ENCODE measurements at places on chromosomes 5 and 9. TPM values are rescaled to one million over a fixed set of nuclear protein-coding genes. Genes with fewer than 3 reads are reported as not detected.

- H3K36me3 ChIP-seq, result no peaks in the 10 kb centered on the region
- H3K4me3 ChIP-seq, result no peak overlapping the region
- H3K4me1 ChIP-seq, result no peaks in the 10 kb centered on the region
Observed at GRCh38 chr5:112210430-112211005, 208.6 kb downstream of the EPB41L4A start.

DNA sequence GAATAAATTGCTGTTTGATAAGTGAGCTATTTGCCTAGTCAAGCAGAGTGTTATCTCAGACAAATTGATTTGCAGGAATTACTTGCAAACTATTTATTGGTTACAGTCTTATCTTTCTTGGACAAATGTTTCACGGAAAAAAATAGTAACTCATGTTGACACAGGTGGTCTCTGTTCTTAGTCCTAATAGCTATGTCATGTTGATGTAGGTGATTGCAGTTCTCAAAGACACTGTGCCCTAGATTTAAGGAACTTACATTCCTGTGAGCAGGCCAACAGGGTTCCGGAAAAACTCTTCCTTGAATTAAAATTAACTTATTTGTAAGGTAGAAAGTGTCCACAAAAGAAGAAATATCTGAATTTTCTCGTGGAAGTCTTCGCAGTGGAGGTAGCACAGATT, 109.6 kb upstream of the SLCO6A1 start:
- H3K27me3 ChIP-seq, result no peaks in the 10 kb centered on the region
- H3K27ac ChIP-seq, result no peak overlapping the region
- no peak overlapping the region for H3K4me3 ChIP-seq
- peaks cover 9% of the 10 kb centered on the region for H3K4me1 ChIP-seq
- H3K36me3 ChIP-seq, result no peaks in the 10 kb centered on the region
- DNase-seq, result no peak

DNA sequence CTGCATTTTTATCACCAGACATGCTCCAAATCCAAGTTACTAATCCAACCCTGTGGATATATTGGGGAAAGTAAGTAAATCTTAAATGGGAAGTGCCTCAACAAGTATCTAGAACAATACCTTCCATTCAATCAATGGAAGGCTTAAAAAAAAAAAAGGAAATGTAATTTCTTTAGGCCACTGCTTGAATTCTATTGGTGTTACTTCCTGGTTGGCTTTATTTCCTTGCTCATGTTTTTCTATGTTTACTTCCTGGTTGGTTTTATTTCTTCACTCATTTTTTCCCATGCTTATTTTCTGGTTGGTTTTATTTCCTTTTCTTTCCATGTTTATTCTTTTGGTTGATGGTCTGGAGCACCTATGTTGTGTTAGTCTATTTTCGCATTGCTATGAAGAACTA, 363.9 kb downstream of the KDM4C start:
- H3K4me1 ChIP-seq, result no peaks in the 10 kb centered on the region
- H3K36me3 ChIP-seq, result peaks cover 1% of the 10 kb centered on the region
- H3K4me3 ChIP-seq, result no peak overlapping the region
- peak overlapping the region; percentile 20 for H3K27ac ChIP-seq

DNA sequence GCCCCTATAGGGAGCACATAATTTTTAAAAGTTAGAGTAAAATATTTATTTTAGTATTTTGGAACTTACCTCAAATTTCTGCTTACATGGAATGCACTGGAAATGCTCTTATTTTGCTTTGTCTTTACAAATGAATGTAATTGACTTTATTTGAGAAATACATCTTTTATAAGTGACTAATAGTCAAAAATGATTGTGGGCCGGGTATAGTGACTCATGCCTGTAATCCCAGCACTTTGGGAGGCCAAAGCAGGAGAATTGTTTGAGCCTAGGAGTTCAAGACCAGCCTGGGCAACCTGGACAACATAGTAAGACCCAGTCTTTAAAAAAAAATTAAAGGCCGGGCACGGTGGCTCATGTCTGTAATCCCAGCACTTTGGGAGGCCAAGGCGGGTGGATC, 5.8 kb downstream of the HMGCR start:
- H3K4me1 ChIP-seq, result peaks cover 19% of the 10 kb centered on the region
- H3K36me3 ChIP-seq, result no peaks in the 10 kb centered on the region
- no peaks in the 10 kb centered on the region for H3K27me3 ChIP-seq
- H3K4me3 ChIP-seq, result no peak overlapping the region

GRCh38 chr9:128911529-128912035, 9.2 kb upstream of the PHYHD1 start:
- peaks cover 1% of the 10 kb centered on the region for H3K36me3 ChIP-seq
- H3K27me3 ChIP-seq, result no peaks in the 10 kb centered on the region
- H3K4me3 ChIP-seq, result no peak overlapping the region
- H3K27ac ChIP-seq, result peak overlapping the region; percentile 81
- peaks cover 19% of the 10 kb centered on the region for H3K4me1 ChIP-seq

GRCh38 chr9:6938447-6938846, 180.7 kb downstream of the KDM4C start:
- no peak overlapping the region for H3K27ac ChIP-seq
- no peaks in the 10 kb centered on the region for H3K27me3 ChIP-seq
- H3K36me3 ChIP-seq, result no peaks in the 10 kb centered on the region
- H3K4me1 ChIP-seq, result peaks cover 1% of the 10 kb centered on the region
- no peak overlapping the region for H3K4me3 ChIP-seq

- H3K27ac ChIP-seq, result no peak overlapping the region
- H3K4me3 ChIP-seq, result no peak overlapping the region
- no peaks in the 10 kb centered on the region for H3K27me3 ChIP-seq
- H3K4me1 ChIP-seq, result no peaks in the 10 kb centered on the region
Observed at GRCh38 chr5:170623576-170624181, 119.9 kb downstream of the KCNIP1 start.

TMC1 gene
- total RNA-seq, result not detected

SPINK7 gene
- total RNA-seq, result not detected

GRCh38 chr5:116764941-116765340, 190.3 kb upstream of the SEMA6A start:
- no peak overlapping the region for H3K27ac ChIP-seq
- no peak overlapping the region for H3K4me3 ChIP-seq

- peaks cover 7% of the 10 kb centered on the region for H3K4me1 ChIP-seq
- no peaks in the 10 kb centered on the region for H3K27me3 ChIP-seq
- no peak overlapping the region for H3K4me3 ChIP-seq
- no peak for DNase-seq
- no peak overlapping the region for H3K27ac ChIP-seq
Observed at GRCh38 chr9:133342069-133342406, 5.9 kb downstream of the MED22 start.

GRCh38 chr9:114506082-114506390, 763 bp upstream of the WHRN start:
- DNase-seq, result no peak
- no peaks in the 10 kb centered on the region for H3K36me3 ChIP-seq
- H3K27ac ChIP-seq, result peak overlapping the region; percentile 95
- H3K27me3 ChIP-seq, result peaks cover 1% of the 10 kb centered on the region
- peaks cover 4% of the 10 kb centered on the region for H3K4me1 ChIP-seq
- H3K4me3 ChIP-seq, result peak overlapping the region; percentile 45

- H3K4me3 ChIP-seq, result no peak overlapping the region
- DNase-seq, result no peak
Observed at GRCh38 chr5:107476783-107477182, 194.0 kb downstream of the EFNA5 start.

DNA sequence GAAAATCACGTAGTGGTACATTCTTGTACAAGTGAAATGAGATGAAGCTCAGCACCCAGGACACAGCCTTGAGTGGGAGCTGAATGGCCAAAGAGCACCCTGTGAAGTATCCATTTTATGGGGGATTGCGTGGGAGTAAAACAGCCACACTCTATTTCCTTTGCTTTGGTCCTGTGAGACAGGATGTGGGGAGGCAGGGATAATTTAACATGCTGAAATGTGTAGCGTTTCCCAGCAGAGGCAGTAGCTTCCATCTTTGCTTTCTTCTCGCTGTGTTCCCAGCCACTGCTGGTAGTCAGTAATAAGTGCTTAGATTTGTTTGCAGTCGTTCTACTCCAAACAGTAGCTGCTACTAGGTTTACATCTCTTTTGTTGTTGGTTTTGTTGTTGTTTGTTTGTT, 4.4 kb downstream of the IL31RA start:
- no peaks in the 10 kb centered on the region for H3K27me3 ChIP-seq
- DNase-seq, result no peak
- no peak overlapping the region for H3K27ac ChIP-seq

DNA sequence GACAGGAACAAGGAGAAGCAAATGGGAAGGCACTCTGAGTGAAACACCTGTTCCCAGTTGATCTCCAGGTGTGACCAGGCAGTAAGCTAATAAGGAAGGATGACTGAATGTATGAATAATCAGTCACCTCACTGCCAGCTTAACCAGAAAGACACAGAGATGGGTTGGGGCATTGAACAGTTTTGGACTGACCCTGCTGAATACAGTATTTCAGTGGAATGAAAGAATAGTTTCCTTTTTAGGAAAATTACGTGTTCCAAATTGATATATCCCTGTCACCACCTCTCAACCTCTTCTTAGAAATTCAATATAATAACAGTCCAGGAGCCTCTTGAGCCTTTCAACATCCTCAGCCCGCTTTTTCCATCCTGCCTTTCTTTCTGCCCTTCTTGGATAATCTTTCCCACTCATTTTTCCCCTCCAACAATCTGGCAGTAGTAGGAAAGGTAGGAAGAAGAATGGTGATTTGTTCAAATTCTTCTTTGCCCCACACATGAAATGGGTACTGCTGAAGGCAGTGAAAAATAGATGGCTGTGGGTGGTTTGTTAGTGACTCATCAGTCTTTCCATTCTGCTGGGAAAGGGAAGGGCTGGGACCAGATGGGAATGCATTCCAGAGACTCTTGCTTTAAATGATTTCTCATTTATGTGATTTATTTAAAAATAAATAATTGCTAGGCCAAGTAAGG, 117.9 kb downstream of the ZSWIM6 start:
- no peak for DNase-seq
- no peak overlapping the region for H3K27ac ChIP-seq
- H3K36me3 ChIP-seq, result no peaks in the 10 kb centered on the region
- no peaks in the 10 kb centered on the region for H3K27me3 ChIP-seq
- no peaks in the 10 kb centered on the region for H3K4me1 ChIP-seq

SLC6A7 gene
- not detected for total RNA-seq

- H3K4me1 ChIP-seq, result no peaks in the 10 kb centered on the region
- no peaks in the 10 kb centered on the region for H3K27me3 ChIP-seq
- H3K36me3 ChIP-seq, result no peaks in the 10 kb centered on the region
- no peak overlapping the region for H3K4me3 ChIP-seq
- no peak for DNase-seq
- H3K27ac ChIP-seq, result no peak overlapping the region
Observed at GRCh38 chr5:73018892-73019291, 63.1 kb downstream of the FCHO2 start.

DNA sequence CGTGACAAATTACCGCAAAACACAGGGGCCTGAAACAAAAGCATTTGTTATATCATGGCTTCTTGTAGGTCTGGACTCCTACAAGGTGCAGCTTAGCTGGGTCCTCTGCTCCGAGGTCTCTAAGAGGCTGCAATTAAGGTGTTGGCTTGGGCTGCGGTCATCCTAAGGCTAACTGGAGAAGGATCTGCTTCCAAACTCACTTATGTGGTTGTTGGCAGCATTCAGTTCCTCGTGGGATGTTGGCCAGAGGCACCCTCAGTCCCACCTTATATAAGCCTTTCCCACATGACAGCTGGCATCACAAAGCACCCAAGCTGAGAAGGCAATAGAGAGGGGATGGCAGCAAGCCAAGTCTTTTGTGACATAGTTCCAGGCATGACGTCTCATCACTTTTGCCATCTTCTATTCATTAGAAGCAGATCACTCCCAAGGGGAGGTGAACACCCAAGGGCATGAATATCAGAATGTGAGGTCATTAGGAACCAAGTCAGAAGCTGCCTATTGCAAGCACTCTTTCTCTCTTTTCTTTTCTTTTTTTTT, 47.9 kb upstream of the ZBTB43 start:
- no peak for DNase-seq
- no peaks in the 10 kb centered on the region for H3K27me3 ChIP-seq
- no peaks in the 10 kb centered on the region for H3K36me3 ChIP-seq
- no peak overlapping the region for H3K4me3 ChIP-seq
- H3K4me1 ChIP-seq, result peaks cover 7% of the 10 kb centered on the region

- no peak for DNase-seq
- H3K4me1 ChIP-seq, result no peaks in the 10 kb centered on the region
- H3K27me3 ChIP-seq, result no peaks in the 10 kb centered on the region
Observed at GRCh38 chr5:65967288-65968066, 41.1 kb downstream of the ERBIN start.

DNA sequence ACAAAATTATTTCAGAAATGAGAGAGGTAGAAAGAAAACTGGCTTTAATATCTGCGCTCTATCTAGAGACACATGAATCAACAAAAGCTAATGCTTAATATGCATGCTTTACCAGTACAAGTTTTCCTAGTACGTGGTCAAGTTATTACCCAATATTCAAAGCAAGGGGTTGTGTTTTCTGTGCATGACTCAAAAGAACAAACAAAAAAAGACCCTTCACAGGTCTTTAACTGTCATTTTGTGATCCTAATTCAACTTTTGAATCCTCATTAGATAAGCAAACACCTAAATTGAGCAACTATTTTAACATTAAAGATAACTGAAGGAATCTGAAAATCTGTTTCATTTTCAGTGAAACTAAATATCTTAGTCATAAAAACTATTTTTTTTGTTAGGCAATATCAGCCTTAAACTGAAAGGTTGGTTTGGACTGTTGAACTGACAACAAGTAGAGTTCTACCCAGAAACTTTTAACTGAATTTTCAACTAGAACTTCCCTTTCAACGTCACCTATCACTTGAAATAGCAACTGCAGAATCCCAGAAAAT, 12.5 kb downstream of the ST8SIA4 start:
- H3K27me3 ChIP-seq, result no peaks in the 10 kb centered on the region
- no peak for DNase-seq
- H3K4me1 ChIP-seq, result no peaks in the 10 kb centered on the region
- H3K27ac ChIP-seq, result no peak overlapping the region
- no peaks in the 10 kb centered on the region for H3K36me3 ChIP-seq

GRCh38 chr9:133394687-133395271, 18.6 kb downstream of the STKLD1 start:
- H3K4me1 ChIP-seq, result peaks cover 17% of the 10 kb centered on the region
- H3K27ac ChIP-seq, result no peak overlapping the region
- no peak overlapping the region for H3K4me3 ChIP-seq
- no peaks in the 10 kb centered on the region for H3K27me3 ChIP-seq
- no peaks in the 10 kb centered on the region for H3K36me3 ChIP-seq

DNA sequence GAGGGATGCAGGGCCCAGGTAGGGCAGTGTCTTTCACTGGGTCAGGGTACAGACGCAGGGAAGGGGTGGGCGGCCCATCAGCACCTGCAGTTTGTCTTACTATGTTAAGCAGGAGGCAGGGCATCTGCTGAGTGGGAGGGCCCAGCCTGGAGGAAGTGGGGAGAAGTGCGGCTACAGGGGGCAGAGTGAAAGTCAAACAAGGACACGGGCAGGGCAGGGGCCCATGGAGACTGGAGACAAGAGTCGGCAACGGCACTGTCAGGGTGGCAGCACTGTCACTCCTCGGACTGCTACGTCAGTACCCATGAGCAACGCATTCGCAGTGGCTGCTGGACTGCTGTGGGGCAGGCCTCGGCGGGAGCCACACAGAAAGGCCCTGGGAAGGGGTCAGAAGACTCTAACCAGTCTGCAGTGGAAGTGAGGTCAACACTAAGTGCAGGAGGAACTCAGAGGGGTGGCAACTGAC, 19.7 kb downstream of the CAMSAP1 start:
- H3K27ac ChIP-seq, result peak overlapping the region; percentile 25
- H3K27me3 ChIP-seq, result no peaks in the 10 kb centered on the region
- DNase-seq, result no peak

- no peaks in the 10 kb centered on the region for H3K27me3 ChIP-seq
- no peak overlapping the region for H3K27ac ChIP-seq
- no peak for DNase-seq
Observed at GRCh38 chr5:84715091-84715490, 330.4 kb upstream of the EDIL3 start.

Data from Caco-2 (cell line).